Large intestine (tissue), 12 donors: ENCODE measurements at places on chromosomes 11 and 22.

DNA sequence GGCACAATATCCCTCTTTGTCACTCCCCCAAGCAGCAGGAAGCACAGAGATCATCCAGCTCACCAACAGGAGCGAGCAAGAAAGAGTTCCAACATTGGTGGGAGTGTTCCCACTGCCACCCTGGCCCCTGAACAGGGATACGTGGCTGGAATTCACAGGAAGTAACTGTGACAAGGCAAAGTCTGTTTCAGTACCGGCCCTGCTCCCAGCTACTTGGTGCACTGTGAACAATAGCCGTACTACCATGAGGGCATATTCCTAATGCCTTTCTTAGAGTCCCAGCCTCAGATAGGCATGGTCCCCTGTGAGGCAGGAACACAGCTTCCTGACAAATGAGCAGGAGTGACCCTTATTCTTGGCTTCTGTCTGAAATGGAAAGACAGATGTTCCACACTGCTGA lies 1.8 kb upstream of the SLC37A2 start:
- no peak for DNase-seq

- DNase-seq, result peak; percentile 38
These were observed 780.9 kb downstream of the BRD1 start for GRCh38 chr22:49046546-49047361.

DNA sequence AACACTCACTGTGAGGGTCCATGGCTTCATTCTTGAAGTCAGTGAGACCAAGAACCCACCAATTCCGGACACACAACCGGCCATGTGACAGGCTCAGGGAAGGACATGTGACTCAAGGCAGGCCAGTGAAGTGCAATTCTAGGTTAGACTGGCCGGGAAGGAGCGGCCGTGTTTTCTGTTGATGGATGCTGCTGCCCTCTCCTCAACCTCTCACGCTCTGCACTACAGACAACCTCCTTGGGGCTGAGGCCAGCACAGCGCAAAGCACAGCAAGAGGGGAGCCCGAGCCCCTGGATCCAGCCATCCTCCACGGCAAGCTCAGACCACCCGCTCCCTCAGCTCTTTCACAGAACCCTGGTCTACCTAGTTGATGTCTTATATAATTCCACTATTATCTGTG lies 2.8 kb downstream of the NUDT8 start:
- DNase-seq, result no peak

DNA sequence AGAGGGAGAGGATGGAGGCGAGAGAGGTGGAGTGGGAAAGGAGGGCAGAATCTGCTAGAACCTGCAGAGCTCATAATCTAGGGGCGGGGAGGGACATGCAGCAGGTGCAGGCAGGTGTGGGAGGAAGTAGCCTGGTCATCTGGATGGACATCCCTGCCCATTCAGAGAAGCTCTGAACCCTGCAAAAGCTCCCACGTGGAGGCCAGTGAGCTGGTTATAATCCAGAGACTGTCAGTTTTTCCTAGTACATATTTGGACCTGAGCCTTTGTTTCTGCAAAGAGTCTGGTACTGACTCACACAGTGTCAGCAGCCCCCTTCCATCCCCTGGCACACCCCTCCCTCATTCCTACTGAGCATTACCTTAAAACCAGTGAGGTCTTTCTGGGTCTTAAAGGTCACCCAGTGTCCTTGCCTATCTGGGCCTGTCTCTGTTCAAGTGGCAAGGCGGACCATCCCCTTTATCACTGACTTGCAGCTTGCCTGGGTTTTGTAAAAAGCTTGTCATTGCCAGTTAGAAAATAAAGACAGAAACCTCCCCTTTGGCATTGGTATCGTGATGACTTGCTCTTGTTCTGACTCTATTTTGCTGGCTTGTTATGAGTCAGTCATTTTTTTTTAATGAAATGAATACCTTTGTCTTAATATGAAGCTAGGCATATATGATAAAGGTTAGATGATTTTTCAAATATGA lies 26.1 kb downstream of the PTPRJ start:
- DNase-seq, result no peak

DNA sequence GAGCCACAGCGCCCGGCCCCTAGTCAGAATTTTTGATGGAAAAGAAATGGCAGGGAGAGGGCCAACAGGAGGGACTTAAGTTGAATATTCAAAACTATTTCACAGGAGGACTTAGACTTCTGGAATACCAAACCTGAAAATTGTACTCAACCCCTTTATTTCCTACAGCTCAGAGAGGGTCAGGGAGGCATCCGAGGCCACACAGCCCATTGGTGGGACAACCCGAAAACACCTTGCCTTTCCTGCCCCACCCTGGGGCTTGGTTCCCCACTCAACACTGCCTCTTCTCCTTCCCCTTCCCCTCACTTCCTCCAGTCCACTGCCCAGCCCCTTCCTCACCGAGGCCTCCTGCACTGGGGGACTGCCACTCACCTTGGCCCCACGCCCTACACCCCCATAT lies 1.4 kb downstream of the NAALADL1 start:
- DNase-seq, result no peak
